ENCODE measurements at places on chromosomes 6 and 20.

DNA sequence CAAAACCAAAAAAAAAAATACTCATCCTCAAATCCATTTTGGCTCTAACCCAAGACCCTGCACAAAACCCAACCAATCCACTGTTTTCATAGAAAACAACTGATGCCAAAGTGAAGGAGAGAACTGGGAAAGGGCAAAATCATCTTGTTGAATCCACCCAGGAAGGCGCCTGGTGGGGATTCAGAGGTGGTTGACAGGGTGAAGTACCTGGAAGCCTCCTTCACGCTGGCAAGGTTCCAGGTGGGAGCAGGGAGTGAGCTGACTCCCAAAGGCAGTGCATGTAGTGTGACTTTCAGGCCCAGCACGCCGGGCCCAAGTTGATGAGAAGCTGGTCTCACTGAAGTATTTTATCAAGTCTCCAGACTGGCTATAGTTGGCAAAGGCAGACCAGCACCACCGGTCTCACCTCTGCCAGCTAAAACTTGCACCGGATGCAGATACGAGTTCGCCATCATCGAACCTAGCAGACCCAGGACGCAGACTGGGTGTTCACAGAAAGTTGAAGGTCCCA, 16.5 kb downstream of the PPP1R10 start:
- no peak for DNase-seq

DNA sequence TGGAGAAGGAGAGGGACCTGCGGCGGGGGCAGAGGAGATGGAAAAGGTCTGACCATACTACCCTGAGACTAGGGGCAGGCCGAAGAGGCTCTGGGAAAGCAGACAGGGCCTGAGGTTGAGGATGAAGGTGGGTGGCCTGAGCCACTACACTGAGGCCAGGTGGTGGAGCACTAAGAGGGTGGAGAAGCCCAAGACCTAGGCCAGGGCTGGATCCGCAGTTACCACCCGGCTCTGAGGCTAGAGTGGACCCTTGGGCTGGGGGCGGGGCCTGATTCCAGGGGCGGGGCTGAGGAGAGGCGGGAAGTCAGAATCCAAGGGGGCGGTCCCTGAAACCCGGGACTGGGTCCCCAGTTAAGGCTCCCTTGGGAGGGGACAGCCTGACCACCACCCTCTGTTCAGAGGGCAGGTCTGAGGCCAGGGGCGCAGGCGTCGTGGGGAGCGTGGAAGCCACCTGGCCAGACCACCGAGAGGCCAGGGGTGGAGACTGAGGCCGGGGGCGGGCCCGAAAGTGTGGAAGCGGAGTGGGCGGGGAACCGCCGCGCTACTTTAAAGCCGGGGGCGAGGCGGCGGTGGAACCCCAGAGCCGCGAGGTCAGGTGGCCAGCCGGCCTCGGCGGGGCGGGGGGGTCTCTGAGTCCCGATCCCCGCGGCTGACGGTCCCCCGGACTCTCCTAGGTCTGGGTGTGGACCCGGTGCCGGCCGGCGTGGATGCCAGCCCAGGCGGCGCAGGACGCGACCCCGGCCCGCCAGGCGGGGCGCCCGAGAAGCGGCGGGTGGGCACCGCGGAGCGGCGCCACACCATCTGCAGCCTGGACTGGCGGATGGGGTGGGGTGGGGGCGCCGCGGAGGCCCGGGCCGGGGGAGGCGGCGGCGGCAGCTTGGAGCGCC, 8.3 kb downstream of the CCM2L start:
- peak; percentile 88 for DNase-seq

GRCh38 chr6:105458551-105458950, 55.7 kb upstream of the PREP start:
- DNase-seq: no peak

- no peak for DNase-seq
Observed at GRCh38 chr6:170316071-170316470, 9.5 kb downstream of the FAM120B start.

GRCh38 chr6:100186552-100186951, 192.5 kb upstream of the MCHR2 start:
- no peak for DNase-seq

GRCh38 chr6:110401585-110402176, 13.7 kb downstream of the DDO start:
- DNase-seq: no peak

DNA sequence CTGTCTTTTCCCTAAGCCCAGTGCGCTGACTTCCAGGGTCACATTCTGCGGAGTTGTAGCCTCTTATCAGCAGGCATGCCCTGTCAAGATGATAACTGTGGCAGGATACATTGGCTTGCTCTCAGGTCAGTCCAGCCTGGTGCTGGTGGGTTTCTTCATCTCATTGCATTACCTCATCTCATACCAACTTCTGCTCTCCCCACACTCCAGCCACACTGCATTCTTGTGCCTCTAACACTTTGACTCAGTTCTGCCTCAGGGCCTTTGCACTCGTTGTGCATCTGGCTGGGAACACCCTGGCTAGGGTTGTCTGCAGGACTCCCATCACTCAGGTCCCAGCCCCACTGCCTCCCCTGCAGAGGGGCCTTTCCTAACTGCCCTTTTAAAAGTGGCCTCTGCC, 110.3 kb upstream of the BACH2 start:
- DNase-seq: no peak

DNA sequence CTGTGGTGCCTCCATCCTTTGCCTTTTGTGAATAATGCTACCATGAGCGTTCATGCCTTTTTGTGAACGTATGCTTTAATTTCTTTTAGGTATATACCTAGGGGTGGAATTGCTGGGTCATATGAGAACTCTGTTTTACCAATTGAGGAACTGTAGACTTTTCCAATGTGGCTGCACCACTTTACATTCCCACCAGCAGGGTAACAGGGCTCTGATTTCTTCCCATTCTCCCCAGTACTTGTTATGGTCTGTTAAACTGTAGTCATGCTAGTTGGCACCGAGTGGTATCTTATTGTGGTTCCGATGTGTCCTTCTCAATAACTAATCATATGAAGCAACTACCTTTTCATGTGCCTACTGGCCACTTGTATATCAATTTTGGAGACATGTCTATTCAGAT, 312.1 kb downstream of the GMDS start:
- DNase-seq: no peak

GRCh38 chr6:73511796-73512195, 9.0 kb downstream of the EEF1A1 start:
- no peak for DNase-seq

- DNase-seq: peak; percentile 18
Observed at GRCh38 chr6:40485795-40486194, 101.4 kb downstream of the LRFN2 start.

DNA sequence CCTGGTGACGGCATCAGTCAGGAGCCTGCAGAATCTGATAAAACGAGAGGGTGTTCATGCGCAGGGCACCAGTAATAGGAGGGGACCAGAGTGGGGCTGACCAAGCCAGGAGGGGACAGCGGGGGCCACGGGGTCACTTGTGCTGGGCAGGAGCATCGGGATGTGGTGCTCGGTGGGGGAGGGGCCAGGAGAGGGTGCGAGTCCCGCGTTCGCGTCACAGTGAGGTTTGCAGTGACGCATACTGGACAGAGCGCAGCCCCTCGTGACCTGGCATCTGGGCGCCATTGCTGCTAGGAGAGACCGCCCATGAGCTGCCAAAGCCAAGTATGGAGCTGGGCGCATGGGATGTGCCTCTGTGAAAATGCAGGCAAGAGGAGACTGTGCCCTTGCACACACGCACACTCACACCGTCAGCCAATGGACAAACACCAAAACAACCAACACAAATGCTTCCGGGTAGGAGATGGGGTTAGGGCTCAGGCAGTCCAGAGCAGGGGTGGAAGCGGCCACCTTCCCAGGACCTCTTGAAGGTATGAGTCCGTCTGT, 13.9 kb upstream of the MTG2 start:
- no peak for DNase-seq

- DNase-seq: no peak
Observed at GRCh38 chr6:105815661-105816555, 270.2 kb upstream of the PRDM1 start.

DNA sequence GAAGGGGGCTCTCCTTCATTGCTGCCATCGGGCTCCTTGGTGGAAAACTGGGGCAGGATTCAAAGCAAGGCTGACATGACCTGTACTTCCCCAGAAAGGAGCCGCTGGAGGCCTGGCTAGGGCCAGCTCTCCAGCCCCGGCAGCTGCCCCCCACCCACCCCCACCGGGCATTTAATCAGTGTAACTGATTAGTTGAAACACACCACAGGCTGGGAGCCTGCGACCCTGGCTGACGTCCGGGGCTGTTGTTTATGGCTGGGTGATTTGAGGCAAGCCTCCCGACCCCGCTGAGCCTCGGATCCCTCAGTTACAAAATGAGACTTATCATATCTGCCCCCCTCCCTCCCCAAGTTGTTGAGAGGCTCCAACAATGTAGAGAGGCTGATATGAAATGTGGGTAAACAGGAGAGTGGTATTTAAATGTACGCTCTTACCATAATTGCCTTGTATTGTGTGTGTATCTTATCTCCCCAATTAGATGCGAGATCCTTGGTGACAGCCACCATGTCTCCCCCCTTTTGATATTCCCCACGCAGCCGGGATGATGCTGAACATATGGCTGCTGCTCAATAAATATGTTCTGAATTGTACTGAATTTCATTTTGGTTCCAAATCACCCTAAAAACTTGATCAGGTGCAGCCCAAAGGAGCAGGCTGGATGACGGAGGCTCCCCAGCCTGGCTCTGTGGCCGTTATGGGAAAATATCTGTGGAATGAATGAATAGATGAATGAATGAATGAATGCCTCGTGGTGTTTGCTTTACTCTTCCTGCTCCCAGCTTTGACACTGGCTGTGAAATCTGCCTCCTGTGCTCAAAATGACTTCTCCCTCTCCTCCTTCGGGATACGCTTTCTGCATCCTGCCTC, 31.8 kb upstream of the APCDD1L start:
- peak; percentile 86 for DNase-seq

DNA sequence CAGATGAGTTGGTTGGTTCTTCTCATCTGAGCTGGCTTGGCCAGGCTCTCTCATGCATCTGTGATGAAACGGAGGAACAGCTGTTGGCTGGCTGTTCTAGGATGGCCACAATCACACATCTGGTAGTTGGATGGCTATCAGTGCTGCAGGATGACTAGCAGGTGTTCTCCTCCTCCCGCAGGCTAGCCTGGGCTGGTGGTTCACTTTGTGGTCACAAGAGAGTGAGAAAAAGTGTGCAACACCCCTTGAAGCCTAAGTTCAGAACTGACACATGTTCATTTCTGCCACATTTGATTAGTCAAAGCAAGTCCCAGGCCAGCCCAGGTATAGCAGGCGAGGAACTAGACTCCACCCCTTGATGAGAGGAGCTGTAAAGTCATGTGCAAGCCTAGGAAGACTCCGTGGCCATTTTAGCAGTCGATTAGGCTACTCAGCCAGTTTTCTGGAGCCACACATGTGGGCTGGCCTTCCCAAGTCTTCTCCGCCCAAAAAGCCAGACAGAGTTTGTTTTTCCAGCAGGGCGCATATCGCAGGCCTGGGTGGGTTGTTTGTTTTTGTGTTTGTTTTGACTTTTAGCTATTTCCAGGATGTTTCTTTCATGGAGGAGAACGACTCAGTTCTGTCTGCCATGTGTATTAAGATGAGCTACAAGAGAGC, 120.8 kb downstream of the ISM1 start:
- no peak for DNase-seq

- DNase-seq: no peak
Observed at GRCh38 chr6:142871910-142872331, 73.1 kb downstream of the HIVEP2 start.

GRCh38 chr6:48535582-48536009, 424.6 kb upstream of the PTCHD4 start:
- DNase-seq: no peak

DNA sequence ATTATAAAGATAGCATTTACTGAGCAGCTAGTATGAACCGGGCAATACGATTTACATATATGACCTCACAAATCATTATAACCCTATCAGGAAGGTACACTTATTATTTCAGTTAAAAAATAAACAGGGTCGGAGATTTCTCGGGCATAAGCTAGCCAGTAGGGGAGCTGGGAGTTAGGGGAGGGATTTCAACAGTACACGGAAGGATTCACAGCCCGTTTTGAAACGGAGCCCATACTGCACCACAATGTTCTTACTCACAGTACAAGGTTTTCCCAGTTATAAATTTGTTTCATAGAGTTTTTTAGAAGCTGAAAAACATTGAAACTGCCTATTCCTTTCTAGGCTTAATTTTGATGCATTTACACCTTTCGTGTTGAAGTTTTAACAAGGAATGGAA, 607.1 kb downstream of the HDGFL1 start:
- no peak for DNase-seq

DNA sequence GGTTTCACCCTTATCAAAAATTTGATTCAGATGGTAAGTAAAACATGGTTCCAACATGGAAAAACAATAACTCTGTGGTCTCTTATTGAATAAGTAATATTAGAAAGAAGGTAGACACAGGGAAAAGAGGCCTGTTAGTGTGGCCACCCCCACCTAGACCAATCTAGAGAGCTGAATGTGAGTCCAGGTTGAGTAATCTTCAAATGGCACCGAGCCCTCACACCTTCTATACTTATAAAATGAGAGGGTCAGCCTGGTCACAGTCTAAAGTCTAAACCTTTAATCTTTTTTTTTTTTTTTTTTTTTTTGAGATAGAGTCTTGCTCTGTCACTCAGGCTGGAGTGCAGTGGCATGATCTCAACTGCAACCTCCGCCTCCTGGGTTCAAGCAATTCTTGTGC, 6.9 kb downstream of the FAM184A start:
- no peak for DNase-seq

DNA sequence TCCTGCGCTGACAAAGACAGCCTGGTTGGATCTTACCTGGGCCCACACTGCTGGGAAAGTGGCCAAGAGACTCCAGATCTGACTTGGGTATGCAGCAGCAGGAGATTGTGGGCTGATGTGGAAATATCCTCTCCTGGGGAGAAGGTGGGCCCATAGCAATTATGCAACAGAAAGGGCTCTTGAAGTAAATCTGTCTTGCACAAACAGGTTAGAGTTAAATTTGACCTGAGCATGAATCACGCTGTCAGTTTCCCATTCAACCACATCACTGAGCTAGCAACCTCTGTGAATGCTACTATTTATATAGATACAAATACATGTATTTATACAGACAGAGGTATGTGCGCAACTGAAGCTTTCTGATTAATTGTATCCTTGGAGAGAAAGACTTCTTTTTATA, 28.3 kb upstream of the PDYN start:
- no peak for DNase-seq

DNA sequence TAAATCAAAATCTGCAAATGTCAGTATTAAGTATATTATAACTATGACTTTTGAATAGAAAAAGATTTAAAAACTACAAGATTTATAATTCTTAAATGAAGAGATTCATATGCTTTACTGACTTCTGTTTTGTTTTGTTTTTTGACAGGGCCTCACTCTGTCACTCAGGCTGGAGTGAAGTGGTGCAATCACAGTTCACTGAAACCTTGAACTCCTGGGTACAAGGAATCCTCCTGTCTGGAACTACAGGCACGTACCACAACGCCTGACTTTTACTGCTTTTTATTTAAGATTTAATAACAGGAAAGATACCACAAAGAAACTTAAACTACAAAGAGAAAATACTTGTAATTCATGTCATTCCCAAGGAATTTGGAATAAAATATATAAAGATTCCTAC, 940.2 kb upstream of the CITED2 start:
- DNase-seq: no peak
